ENCODE measurements at places on chromosomes 6 and 20.

DNA sequence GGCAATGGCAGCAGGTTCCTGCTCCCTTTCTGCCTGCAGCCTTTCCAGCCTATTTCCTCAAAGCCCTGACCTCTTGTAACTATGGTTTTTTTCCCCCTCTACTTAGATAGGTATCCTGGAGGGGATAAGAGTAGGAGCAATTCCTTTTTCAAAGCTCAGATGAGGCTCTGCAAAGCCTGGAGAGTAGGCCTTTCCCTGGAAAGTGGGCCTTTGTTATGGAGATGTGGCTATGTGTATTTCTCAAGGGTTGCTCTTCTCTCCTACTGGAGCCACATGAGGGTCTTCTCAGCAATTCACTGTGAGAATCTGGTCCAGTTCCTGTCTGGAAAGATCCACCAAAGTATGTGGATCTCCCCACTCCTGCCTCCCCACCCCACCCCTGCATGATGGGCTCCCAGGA lies 96.0 kb downstream of the DTD1 start:
- peaks cover 6% of the 10 kb centered on the region for H3K36me3 ChIP-seq
- no peak overlapping the region for H3K27ac ChIP-seq
- H3K4me1 ChIP-seq = peaks cover 35% of the 10 kb centered on the region
- no peaks in the 10 kb centered on the region for H3K27me3 ChIP-seq

DNA sequence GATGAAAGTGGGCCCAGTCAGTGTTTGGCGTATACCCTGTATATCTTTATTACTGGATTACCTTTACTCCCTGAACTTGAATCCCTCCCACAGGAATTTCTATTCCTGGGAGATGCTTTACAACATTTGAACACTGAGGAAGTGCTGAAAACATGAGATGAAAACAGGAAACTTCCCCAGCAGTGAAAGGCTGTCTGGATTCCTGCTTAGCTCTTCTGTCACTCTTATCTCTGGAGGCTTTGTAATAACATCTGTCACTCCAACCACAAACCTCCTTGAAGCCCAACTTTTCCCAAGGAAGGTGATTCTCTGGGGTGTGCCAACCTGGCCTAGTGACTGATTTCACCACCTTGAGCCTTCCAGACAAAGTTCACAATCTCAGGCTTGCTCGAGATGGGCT lies 264.5 kb upstream of the BMP2 start:
- no peak for ATAC-seq
- H3K27ac ChIP-seq = no peak overlapping the region
- no peak overlapping the region for H3K4me3 ChIP-seq
- H3K36me3 ChIP-seq = no peaks in the 10 kb centered on the region

- H3K27ac ChIP-seq = peak overlapping the region; percentile 88
- peak overlapping the region; percentile 43 for H3K4me3 ChIP-seq
- H3K36me3 ChIP-seq = peaks cover 23% of the 10 kb centered on the region
- peaks cover 74% of the 10 kb centered on the region for H3K4me1 ChIP-seq
- no peaks in the 10 kb centered on the region for H3K27me3 ChIP-seq
Measured at GRCh38 chr6:34239500-34239825, 2.8 kb downstream of the HMGA1 start.

- H3K27me3 ChIP-seq = no peaks in the 10 kb centered on the region
- peaks cover 23% of the 10 kb centered on the region for H3K4me1 ChIP-seq
- H3K4me3 ChIP-seq = no peak overlapping the region
- ATAC-seq = no peak
- H3K27ac ChIP-seq = peak overlapping the region; percentile 14
Measured at GRCh38 chr20:43755851-43756250, 29.0 kb upstream of the GTSF1L start.

GRCh38 chr6:117908246-117909068 lies 1.4 kb downstream of the SLC35F1 start:
- no peak overlapping the region for H3K27ac ChIP-seq
- peaks cover 60% of the 10 kb centered on the region for H3K27me3 ChIP-seq
- no peaks in the 10 kb centered on the region for H3K36me3 ChIP-seq
- ATAC-seq = no peak
- H3K4me3 ChIP-seq = peak overlapping the region; percentile 11

GRCh38 chr20:58433759-58434158 lies 44.7 kb downstream of the VAPB start:
- peaks cover 35% of the 10 kb centered on the region for H3K36me3 ChIP-seq
- no peak for ATAC-seq

DNA sequence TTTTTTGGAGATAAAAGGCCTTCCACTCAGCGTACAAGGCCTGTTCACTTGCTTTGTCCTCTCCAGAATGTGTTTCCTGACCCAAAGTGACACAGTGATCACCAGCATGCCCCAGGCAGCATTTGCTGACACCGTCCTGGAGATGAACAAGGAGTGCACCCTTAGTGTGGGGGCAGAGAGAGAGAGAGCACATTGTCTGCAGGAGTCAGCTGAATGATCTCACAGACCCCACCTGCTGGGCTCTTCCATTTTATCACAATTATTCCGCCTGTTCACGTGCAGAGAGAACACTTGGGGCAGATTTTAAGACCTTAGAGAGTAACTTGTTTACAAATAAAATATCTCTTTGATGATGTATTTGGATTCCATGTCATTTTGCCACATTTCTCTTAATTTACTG lies 22.4 kb upstream of the MAS1L start:
- H3K36me3 ChIP-seq = no peaks in the 10 kb centered on the region
- no peak overlapping the region for H3K27ac ChIP-seq
- peaks cover 14% of the 10 kb centered on the region for H3K27me3 ChIP-seq
- no peak overlapping the region for H3K4me3 ChIP-seq
- ATAC-seq = peak; percentile 29
- H3K4me1 ChIP-seq = peaks cover 5% of the 10 kb centered on the region

DNA sequence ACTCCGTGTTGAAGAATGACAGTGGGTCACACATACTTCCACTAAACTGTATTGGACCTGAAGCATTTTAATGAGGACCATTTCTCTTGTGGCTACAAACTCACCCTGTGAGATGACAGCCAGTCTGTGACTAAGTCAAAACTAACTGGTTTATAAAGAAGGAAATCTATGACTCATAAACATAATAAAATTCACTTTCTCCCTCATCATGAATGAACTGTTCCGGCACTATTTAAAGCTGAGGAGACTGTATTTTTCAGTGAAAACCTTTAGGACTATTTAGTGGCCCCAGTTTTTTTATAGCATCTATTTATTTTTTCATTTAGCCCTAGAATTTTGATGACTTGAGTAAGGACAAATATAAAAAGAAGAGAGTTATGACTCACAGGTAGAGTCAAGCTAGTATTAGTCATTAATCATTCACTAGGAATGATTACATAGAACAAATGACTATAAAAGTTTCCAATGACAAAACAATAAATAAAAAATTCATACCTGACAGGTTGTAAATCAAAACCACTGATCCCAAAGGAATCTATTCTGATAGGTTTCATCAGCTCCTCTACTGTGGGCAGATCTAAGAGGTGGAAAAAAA lies 34.2 kb downstream of the CEP162 start:
- H3K27me3 ChIP-seq = no peaks in the 10 kb centered on the region
- no peak overlapping the region for H3K27ac ChIP-seq
- H3K4me3 ChIP-seq = no peak overlapping the region

DNA sequence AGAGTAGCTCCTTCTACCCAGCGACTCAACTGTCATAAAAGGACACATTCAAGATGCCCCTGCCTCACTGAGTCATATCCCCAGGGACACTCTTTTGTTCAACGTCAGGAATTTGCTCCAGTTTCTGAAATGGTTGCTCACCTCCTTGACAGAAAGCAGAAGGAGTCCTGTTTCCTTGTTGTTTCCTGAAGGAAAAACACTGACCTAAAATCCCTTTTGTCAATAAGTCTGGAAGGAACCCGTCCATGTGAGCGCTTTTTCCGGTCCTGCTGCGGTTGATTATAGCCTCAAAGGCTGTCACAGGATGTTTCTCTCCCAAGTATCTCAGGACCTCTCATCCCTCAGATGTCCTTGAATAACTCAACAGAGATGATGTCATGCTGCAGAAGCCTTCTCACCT lies 113.6 kb upstream of the PLEKHG1 start:
- peaks cover 1% of the 10 kb centered on the region for H3K4me1 ChIP-seq
- no peaks in the 10 kb centered on the region for H3K27me3 ChIP-seq
- ATAC-seq = no peak
- H3K27ac ChIP-seq = no peak overlapping the region
- no peak overlapping the region for H3K4me3 ChIP-seq
- H3K36me3 ChIP-seq = no peaks in the 10 kb centered on the region
